ENCODE measurements at places on chromosomes 7 and 10.
A peak's percentile ranks its signal among the peaks of the same experiment; 100 is the strongest.

- DNase-seq = no peak
Observed at GRCh38 chr7:10205696-10206095, 768.0 kb upstream of the PHF14 start.

- DNase-seq = no peak
Observed at GRCh38 chr7:128785738-128786137, 6.0 kb upstream of the CCDC136 start.

GRCh38 chr10:52064084-52064845 is 249.8 kb upstream of the DKK1 start:
- DNase-seq = no peak

- no peak for DNase-seq
Observed at GRCh38 chr7:155896531-155897263, 84.4 kb upstream of the SHH start.

DNA sequence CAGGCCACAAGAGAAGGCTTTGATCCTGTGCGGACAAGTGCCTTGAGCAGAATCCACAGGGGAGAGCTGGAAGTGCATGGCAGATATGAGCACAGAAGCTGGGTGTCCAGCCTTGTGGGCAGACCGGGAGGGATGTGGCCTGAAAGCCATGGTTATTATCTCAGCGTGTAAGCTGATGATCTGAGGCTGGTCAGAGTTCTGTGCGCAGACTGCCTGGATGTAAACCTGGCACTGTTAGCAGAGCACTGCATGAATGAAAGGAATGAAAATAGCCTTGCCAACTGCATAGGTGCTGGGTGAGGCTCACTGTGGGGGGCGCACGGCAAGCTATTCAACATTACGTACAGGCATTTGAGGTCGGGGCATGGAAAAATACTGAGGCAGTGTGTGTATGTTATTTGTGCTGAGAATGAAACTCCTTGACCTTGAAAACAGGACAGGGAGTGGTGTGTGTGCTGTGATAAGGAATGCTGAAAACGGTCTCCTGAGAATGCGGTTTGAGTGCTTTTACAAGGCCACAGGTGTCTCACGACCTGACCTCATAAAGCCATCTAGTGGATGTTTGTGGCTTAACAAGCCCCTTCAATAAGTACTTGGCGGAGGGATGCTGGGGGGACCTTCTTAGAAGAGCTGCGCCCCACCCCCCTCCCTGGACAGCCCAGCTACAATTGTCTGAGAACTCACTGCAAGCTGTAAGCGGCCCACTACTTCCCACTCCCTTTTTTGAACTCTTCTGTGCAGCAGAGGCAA is 18.7 kb downstream of the AKR1C1 start:
- DNase-seq = peak; percentile 51

- DNase-seq = peak; percentile 80
Observed at GRCh38 chr7:94620703-94621118, 35.2 kb downstream of the SGCE start.

DNA sequence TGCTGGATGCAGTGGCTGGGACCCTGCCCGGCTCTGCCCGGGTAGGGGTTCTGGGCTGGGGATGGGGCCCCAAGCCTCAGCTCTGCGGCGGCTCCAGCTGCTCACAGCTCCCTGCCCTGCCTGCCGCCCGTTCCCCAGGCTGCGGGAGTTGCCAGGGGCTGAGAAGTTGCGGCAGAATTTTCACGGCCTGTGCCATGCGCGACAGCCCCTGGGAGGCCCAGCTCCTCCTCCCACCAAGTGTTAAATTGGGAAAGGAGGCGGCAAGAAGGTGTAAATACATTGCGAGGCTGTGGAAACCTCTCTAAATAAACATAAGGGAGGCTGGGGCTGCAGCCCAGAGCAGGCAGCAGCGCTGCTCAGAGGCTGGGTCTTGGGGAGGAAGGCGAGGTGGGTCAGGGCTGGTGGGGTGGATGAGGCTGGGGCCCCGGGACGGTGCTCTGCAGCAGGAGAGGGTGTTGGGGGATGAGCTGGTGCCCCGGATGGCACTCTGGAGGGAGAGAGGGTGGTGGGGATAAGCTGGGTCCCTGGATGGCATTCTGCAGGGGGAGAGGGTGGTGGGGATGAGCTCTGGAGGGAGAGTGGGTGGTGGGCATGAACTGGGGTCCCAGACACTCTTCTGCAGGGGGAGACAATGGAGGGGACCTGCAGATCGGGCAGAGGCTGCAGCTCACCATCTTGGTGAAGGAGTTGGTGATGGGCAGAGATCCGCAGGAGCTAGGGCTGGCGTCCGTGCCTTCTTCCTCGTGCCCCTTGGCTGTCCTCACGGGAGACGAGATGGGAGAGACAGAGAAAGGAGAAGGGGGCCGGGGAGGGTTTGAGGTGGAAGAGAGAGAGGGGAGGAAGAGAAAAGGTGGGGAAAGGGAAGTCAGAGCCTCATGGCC is 85.5 kb upstream of the GNA12 start:
- no peak for DNase-seq

DNA sequence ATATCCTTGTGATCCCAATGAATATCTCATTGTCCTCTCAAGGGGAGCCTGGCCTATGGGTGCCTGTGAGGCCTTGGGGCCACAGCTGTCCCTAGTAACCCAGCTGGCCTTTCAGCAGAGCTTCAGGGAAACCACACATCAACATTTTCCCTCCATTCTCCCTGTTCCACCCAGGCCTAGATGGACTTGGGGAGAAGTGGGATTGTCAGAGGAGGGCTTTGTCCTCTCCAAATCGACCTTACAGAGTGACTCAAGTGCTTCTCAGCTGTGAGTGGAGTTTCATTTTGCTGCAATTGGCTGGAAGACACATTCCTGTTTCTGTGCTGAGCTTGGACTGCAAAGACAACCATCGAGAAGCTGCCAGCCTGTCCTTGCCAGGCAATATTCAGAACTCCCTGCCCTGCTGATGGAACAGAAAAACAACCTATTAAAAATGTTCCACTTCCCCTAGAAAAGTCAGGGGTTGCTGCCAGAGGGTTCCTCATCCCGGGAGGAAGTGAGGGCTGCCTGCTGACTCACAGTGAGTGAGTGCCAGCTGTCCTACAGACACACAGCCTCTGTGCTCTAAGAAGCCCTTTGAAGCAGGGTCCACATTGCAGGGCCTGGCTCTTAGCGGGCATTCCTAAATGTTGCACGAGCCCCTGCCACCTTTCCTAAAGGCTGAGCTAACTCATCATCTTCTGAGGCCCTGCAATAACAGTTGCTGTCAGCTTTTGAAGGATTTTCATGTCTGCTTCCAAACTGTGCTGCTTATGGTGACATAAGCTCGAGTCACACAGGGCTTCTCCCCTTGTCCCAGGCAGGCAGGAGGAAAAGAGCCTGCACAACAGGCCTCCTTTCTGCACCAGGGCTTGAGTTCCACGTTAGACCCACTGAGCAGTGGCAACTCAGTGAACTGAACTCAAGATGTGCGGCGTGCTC is 20.5 kb downstream of the STRA8 start:
- DNase-seq = peak; percentile 65

GRCh38 chr7:25289518-25289917 is 61.2 kb upstream of the NPVF start:
- DNase-seq = no peak

DNA sequence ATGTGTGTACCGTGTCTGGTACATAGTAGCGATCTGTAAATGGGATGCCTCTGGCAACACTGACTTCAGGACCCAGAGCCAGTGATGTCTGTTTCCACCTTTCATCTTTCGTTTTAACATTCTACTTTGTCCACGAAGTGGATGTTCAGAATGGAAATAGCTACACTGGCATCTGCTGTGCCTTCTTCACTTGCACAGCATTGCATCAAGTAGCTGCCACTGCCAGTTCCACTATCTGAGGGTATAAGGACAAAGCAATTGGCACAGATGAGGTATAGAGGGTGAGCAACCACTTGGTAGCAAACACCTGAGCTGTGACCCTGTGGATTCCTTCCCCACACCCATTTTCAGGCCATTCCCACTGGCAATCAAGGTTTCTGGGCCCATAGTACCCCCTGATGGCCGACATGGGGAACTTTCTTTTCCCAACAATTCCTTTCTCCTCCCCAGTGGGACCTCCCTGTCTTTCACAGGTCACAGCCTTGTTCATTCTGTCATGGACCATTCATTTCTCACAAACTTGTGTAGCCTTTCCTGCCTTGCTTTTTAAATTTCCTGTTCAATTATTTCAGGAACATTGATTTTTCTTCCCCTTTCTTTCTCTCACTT is 4.0 kb downstream of the ITGA8 start:
- no peak for DNase-seq

GRCh38 chr10:74033702-74034101 is 35.8 kb downstream of the VCL start:
- DNase-seq = no peak

- DNase-seq = no peak
Observed at GRCh38 chr7:15015545-15016314, 113.2 kb upstream of the DGKB start.

DNA sequence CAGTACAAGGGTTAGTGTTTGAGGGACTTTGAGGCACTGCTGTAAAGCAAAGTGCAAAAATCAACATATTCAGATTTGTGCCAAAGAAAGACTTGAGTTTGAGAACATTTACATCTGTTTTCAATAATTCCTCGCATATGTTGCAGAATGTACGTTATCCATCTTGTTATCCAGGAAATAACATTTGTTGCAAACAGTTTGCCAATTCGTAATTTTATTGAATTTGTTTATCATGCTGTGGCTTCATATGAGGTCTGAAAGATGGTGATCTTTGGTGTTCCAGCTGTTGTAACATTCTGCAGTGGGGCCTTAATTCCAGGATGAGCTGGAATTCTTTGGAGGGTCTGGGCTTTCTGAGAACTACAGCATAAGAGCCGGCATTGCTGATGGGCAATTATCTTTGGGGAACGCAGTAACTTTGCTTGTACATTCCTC is 396.2 kb downstream of the LRMDA start:
- no peak for DNase-seq

GRCh38 chr10:22851865-22852239 is 76.0 kb upstream of the ARMC3 start:
- DNase-seq = no peak

- DNase-seq = no peak
Observed at GRCh38 chr7:149214020-149214720, 18.8 kb downstream of the ZNF282 start.

- DNase-seq = no peak
Observed at GRCh38 chr7:19105546-19105945, 11.9 kb downstream of the TWIST1 start.

DNA sequence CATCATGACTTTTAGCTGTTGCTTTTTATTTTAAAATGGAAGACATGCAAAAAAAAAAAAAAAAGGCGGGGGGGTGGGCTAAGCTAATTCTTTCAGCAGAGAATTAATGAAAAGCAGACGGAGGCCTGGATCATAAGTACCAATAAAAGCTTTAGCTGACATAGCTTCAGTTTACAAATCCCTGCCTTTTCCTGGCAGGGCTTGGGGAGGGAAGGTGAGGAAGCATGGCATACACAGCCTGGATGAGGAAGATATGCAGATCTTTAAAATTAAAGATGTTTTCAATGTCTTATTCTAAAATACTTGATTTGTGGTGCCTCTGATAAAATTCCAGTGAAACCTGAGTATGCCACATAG is 57.0 kb downstream of the ICA1 start:
- DNase-seq = no peak

GRCh38 chr10:46052057-46052790 is 6.2 kb upstream of the MSMB start:
- DNase-seq = no peak

- no peak for DNase-seq
Observed at GRCh38 chr7:94067506-94067905, 63.4 kb upstream of the BET1 start.

GRCh38 chr10:6593241-6593671 is 13.2 kb upstream of the PRKCQ start:
- no peak for DNase-seq

DNA sequence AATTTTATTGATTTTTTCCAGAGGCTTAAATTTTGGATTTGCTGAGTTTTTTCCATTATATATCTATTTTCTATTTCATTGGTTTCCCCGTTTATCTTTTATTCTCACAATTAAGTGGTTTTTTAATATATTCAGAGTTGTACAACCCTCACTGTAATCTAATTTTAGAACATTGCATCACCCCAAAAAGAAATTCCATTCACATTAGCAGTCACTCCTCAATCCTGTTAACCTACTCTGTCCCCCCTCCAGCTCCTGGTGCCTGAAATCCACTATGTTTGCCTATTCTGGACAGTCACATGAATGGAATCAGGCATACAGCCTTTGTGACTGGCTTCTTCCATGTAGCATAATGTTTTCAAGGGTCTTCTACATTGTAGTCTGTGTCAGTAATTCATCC is 55.8 kb upstream of the ITGA8 start:
- DNase-seq = no peak

- no peak for DNase-seq
Observed at GRCh38 chr10:129518793-129519192, 51.8 kb downstream of the MGMT start.

DNA sequence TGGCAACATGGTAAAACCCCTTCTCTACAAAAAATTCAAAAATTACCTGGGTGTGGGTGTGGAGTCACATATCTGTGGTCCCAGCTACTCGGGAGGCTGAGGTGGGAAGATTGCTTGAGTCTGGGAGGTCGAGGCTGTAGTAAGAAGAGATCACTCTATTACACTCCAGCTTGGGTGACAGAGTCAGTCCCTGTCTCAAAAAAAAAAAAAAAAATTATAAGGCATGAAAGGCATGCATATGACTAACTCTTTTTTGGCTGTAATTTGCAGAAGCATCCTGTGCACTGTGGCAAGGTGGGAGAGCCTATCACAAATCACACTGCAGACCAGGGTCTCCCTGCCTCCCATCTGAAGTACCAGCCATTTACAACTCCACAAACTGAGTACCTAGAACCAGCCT is 14.1 kb upstream of the MYPN start:
- no peak for DNase-seq

DNA sequence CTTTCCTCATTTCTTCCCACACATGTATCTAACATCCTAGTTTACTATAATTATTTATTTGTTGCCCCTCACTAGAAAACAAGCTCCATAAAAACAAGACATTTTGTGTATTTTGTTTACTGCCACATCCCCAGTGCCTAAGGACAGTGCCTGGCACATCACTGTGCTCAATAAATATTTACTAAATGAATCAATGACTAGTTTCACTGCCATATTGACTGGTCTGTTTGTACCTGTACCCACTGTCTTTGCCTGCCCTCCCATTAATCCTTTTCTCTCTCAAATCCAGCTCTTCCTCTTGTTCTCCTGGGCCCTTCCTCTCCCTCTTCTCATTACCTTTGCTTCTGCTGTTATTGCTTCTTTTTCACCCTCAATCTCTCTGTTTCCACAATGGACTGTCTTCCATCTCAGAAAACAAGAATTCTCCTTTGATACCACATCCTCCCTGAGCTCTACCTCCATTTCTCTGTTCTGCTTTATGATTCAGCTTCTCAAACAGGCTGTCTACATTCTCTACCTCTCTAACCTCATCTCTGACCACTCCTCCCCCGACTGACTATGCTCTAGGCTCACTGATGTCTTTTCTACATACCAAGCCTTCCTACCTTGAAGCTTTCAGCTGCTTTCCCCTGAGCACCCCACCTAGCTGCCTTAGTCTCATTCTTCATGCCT is 8.3 kb upstream of the FAM133B start:
- DNase-seq = no peak

GRCh38 chr10:22489975-22490374 is 144.7 kb downstream of the SPAG6 start:
- DNase-seq = no peak

- no peak for DNase-seq
Observed at GRCh38 chr10:31816318-31816717, 112.3 kb downstream of the ARHGAP12 start.
